ENCODE measurements at places on chromosomes 16 and 17. TPM values are rescaled to one million over a fixed set of nuclear protein-coding genes. Genes with fewer than 3 reads are reported as not detected.

SNTB2 gene
- total RNA-seq, result 7.3 TPM

MT1B gene
- not detected for total RNA-seq

GNG13 gene
- total RNA-seq, result not detected

TBC1D28 gene
- not detected for total RNA-seq

TBC1D26 gene
- 0.69 TPM for total RNA-seq

CBFA2T3 gene
- total RNA-seq, result not detected

CIBAR2 gene
- not detected for total RNA-seq

IKZF3 gene
- 34.2 TPM for total RNA-seq

QPRT gene
- 9.2 TPM for total RNA-seq

STAC2 gene
- not detected for total RNA-seq

CORO6 gene
- 27.3 TPM for total RNA-seq

SHISA6 gene
- total RNA-seq, result not detected

MNT gene
- total RNA-seq, result 13.1 TPM

CA4 gene
- not detected for total RNA-seq

CFAP97D1 gene
- total RNA-seq, result not detected

SLC13A2 gene
- total RNA-seq, result not detected

PRAC1 gene
- not detected for total RNA-seq

TBX2 gene
- total RNA-seq, result not detected

KCNH4 gene
- 0.35 TPM for total RNA-seq

TVP23C gene
- total RNA-seq, result 6.5 TPM

ZG16B gene
- total RNA-seq, result 0.64 TPM

ARHGAP23 gene
- 1.0 TPM for total RNA-seq

SLFN11 gene
- 49.6 TPM for total RNA-seq

TLCD3B gene
- total RNA-seq, result 6.1 TPM

INPP5K gene
- total RNA-seq, result 18.2 TPM

ARL4D gene
- total RNA-seq, result 1.7 TPM

KRTAP17-1 gene
- not detected for total RNA-seq

GPR142 gene
- total RNA-seq, result not detected

MT1A gene
- total RNA-seq, result not detected

ATF7IP2 gene
- total RNA-seq, result 17.6 TPM
